ENCODE measurements at places on chromosomes 6 and 20.
A peak's percentile ranks its signal among the peaks of the same experiment; 100 is the strongest.

- no peak for DNase-seq
Measured at GRCh38 chr6:40328986-40329545, 258.1 kb downstream of the LRFN2 start.

- DNase-seq: peak; percentile 48
Measured at GRCh38 chr20:51542571-51543421, at the start of gene NFATC2. TSS of gene NFATC2 (minus strand) at chr20:51542719. CDS start at chr20:51542499, 220 bp downstream.

DNA sequence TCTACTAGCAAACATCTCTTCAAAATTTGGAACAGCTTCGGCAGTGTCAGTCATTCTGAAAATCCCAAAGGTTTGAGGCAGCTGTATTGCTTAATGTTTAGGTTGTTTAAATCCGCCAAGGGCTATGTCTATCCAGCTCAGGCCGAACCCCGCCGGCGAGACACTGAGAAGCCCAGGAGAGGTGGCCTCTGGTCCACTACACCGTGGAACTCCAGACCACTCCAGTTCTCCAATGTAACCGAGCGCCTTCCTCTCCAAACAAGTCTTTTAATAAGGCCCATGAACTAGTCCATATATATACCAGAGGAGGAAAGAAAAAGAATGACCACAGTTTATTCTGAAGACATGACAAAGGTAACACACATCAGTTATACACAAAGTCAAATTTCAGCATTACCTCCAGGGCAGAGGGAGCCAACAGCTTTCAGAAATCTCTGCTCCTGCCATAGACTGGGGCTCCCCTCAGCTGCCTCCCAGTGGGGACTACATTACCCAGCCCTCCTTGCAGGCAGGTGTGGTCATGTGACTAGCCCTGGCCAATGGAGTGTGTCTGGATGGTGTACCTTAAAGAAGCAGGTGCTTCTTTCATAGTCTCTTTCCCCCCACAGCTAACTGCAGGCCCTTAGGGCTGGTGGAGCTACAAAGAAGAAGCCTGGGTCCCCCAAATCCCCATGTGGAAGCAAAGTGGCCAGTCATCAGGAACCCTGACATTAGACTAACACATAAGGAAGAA is at the start of gene RAMACL:
TSS of gene RAMACL (minus strand) at position 255 of the 733 bp plus-strand sequence. CDS start at position 54, 201 bp downstream.
- peak; percentile 25 for DNase-seq

DNA sequence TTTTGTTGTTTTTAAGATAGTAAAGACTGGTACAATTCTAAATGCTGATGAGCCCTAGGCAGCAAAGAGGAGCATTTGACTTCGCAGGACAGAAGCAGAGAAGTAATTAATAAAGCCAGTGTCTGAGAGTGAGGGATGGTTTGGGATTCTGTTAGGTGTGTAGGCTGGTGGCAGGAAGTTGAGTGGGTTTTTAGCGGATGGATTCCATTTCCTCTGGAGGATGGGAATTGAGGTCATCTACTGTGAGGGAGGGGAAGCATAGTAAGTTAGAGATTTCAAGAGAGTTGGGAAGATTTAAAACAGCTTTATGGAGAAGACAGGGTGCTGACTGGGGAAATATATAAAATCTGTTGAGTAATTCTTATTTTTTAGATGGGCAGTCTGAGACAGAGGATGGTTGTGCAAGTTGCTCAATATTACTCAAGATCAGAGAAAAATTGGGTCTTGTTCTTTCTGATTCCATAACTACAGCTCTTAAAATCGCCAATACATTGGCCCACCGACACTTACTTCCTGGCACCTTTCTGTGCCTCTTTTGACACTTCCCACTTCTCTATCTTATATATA is 48.8 kb downstream of the PRL start:
- DNase-seq: no peak

- DNase-seq: no peak
Measured at GRCh38 chr6:134374491-134375219, 56.7 kb upstream of the SGK1 start.

DNA sequence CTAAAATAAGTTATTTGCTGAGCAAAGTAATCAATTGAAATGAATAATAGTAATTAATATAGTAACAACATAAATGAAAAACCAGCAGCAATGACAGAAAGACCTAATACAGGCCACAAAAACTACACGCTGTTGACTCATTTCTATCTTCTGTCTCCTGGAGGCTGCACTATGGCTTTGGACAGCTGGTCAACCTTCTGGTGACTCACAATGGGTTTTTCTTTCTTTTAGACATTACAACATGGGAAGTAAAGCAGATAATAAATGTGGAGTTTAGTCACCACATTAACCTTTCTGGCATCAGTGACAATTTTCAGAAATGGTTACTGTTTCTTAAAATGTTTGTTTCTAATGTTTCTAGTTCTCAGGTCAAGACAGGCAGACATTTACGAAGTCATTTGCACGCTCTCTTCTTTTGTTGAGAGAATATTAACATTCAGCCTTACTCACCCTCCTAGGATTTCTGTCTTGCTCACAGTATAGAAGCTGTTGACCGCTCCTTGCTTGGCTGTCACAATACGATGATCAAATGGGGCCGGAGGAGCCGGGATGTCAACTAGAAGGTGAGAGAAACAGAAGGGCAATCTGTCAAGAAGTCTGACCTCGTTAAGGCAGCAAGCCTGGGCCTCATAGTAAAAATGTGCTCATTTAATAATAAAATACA is 62.2 kb downstream of the MYLK4 start:
- no peak for DNase-seq

DNA sequence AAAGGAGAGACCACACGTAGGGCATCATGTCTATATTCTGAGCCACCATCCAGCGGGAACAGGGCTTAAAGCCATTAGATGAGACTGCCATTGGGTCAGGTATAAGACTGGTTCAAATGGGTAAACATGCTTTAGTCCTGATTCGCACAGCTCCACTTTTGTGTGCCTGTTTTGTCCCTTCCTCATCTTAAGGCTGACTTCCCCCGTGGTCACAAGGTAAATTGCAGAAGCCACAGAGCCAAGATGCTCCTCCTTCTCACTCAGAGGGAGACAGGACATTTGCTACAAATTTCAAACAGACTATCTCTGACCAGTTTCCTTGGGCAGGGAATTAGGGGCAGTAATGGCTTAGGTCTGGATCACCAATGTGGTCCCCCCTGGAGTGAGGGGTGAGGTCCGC is 11.4 kb upstream of the IFNGR1 start:
- DNase-seq: no peak

DNA sequence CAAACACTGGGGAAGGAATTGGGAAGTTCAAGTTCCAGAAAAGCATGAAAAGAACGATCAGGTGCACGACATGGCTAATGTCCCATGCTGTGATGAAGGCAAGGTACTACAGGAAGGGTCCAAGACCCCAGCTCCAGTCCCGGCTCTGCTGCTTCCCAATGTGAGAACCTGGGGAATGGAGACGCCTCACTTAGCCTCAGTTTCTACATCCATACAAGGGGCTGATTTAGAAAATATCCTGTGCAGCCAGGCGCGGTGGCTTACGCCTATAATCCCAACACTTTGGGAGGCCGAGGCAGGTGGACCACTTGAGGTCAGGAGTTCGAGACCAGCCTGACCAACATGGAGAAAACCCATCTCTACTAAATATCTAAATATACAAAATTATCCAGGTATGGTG is 80.7 kb upstream of the NFATC2 start:
- no peak for DNase-seq

DNA sequence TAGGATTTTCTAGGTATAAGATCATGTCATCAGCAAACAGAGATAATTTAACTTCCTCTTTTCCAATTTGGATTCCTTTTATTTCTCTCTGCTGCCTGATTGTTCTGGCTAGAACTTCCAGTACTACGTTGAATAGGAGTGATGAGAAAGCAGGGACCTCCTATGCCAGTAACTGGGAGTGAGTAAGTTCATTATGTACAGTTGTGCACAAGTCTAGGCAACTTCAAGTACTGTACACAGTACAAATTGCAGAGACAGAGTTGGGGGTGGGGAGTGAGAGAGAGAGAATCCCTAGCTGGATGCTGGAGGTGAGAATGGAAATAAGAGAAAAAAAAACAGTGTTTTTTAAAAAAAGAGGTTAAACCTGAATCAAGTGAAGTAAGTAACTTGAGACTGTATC is 210.2 kb downstream of the MMUT start:
- no peak for DNase-seq

DNA sequence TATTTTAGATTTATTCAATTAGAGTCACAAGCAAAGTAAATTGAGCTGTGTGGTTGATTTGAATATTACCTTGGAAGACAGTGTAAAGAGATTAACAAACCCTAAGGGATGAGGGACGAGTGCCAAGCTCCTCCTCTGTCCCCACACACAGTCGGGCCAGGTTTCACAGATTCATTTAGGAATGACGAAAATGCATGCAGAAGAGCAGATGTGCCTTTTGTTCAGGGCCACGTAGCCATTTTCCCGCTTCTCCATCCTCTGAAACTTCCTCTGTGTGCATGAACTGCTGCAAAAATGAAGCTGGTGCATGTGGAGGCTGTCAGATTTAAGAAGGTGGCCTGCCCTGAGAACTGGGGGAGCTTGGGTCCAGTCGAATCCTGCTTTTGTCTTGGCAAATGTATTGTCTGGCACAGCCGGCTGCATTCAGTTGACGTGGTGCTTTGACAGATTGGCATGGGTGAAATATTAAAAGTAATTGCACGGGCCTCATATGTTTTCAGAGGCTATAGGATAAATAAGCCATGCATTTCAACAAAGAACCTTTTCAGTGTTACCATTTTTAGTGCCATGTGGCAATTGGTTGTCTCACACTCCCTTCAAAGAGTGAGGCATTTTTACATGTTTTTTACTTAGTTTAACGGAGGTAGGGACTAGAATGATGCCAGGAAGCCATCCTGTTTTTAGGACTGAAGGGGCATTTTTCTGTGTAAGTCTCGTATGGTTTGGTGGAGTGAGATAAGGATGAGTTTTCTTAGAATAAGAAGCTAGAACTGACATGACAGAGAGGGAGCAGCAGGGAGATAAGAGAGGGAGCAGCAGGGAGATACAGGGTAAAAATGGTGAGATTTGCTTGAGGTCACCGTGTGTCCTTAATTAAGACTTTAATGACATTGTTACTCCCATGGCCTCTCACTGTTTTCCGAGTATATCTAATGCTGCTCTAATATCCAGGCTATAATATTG is 361.1 kb downstream of the NRN1 start:
- no peak for DNase-seq

GRCh38 chr20:4064144-4064909 is 49.0 kb upstream of the RNF24 start:
- DNase-seq: no peak

GRCh38 chr6:41074692-41075436 is 2.1 kb downstream of the NFYA start:
- no peak for DNase-seq

DNA sequence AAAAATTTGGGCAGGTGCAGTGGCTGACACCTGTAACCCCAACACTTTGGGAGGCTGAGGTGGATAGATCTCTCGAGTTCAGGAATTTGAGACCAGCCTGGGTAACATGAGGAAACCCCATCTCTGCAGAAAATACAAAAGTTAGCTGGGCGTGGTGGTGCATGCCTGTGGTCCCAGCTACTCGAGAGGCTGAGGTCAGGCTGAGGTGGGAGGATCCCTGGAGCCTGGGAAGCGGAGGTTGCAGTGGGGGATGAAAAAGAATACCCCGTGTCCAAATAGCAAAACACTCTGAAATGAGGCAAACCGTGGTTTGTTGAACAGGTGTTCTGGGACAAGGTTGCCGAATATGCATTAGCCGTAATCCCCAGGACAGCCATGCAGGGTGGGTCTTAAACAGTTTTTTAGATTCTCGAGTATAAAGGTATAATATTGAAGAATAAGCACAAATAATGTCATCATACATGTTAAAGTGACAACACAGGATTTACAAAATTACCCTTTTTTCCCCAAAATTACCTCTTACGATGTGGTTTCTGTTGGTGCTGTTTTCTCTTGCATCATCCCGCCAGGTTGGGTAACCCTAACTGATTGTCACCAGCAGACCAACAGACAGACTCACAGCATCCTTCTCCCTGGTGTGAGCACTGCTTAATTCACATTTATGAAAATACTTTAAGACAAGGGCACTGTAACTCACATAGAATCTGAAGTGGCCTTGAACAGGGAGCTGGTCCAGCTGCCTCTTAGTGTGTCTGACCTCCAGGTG is 9.1 kb downstream of the DNAJC5 start:
- no peak for DNase-seq

DNA sequence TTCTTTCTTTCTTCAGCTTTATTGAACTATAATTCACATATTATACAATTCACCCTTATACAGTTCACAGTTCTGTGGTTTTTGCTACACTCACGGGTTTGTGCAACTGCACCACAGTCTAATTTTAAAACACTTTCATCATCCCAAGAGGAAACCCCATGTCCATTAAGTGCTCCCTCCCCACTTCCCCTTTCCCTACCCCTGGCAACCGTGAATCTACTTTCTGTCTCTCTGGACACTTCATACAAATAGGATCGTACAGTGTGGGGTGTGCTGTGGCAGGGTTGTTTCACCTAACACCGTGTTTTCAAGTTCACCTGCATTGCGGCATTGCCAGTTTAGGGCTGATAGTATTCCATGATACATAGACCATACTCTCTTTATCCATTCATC is 118.8 kb downstream of the PHACTR3 start:
- DNase-seq: no peak

DNA sequence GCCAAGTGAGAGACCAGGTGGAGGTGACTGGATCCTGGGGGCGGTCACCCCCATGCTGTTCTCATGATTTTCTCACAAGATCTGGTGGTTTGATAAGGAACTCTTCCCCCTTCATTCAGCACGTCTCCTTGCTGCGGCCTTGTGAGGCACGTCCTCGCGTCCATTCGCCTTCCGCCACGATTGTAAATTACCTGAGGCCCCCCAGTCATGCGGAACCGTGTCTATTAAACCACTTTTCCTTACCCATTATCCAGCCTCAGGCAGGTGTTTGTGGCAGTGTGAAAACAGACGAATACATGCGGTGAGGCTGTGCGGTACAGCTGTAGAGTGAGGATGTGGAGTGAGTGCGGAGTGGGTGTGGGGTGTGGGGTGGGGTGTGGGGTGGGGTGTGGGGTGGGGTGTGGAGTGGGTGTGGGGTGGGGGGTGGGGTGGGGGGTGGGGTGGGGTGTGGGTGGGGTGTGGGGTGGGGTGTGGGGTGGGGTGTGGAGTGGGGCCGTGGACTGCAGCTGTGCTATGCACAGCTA is 12.1 kb upstream of the NTSR1 start:
- no peak for DNase-seq

DNA sequence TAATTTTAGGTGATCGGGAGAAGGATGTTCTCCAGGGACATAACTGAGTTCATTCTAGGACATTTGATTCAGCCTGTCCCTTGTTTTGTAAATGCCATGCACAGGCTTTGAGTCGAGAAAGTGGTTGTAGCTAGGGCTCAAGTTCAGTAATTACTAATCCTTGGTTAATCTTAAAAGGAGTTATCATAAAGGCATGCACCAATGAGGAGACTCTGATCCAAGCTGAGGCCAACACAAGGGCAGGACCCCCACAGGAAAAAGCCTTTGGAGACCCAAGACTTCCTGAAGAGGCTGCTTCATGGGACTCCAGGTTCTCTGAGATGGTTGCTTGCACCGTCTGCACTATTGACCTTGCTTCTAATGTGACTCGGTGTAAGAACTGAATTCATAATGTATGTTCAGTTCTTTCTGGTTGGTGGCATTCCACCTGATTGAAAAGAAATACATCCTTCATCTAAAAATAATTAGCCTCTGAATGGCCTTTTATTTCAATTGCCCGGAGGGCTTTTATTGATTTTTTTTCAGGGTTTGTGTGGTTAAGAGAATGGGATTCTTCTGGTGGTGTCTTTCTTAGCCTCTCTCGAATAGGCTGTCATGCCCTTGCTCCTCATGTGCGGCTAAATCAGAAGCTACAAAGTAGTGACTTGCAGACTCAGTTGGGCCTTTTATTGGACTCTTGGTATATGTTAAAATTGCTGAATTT is 201.7 kb upstream of the PLCB4 start:
- no peak for DNase-seq

All from naive thymus-derived CD8-positive, alpha-beta T cell (primary cell).